ENCODE measurements at places on chromosomes 5 and 9.

- no peak for DNase-seq
Measured at GRCh38 chr5:9497347-9497746, 48.5 kb downstream of the SEMA5A start.

DNA sequence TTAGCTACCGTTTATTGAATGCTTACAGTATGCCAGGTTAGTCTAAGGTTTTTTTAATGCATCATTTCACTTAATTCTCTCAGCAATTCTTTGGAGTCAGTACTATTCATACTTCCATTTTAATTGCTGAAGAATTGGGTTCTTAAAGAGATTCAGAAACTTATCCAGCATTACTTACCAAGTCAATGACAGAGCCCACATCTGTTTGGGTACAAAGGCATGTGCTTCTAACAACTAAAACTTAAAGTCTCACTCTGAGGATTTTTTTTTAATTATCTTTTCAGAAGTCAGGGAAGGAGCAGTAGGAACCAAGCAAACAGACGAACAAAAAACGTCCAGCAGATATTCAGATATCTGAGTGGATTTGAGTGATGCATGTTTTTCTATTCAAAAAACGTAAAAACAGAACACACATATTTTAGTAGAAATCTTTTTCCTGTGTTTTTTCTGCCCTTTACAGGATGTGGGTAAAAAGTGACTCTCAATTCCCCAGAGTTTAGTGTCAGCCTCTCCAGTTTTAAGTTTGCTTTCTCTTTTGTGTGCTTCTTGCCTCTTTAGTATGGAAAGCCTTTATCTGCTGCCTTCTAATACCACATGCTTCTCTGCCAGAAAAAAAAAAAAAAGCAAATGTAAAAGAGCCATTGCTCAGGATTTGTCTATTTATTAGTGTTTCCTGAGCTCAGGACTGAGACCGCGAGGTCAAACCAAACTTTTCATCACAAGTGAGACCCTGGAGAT lies 118.0 kb downstream of the PRKACG start:
- DNase-seq, result no peak

DNA sequence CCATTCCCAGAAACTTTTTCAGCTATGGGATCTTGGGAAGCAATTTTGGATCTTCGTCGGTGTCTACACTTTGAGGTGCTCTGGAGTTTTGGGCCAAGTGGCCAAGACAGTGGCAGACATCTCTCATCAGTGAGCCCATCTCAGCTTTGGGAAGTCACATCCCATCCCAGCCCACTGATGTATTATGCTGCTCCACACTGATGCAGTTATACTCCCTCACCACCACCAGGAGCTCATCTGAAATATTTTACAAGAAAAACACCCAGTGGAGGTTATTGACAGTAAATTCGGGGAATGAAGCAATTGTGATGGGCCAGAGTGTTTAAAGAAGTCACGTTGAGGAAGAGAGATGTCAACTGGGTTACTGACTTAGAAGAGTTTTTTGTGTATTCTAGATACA lies 378.0 kb downstream of the KDM4C start:
- no peak for DNase-seq

GRCh38 chr5:155729684-155730059 lies 597.3 kb upstream of the SGCD start:
- no peak for DNase-seq

GRCh38 chr9:110371411-110372007 lies 33.8 kb upstream of the TXNDC8 start:
- no peak for DNase-seq

- peak; percentile 66 for DNase-seq
Measured at GRCh38 chr5:96657068-96657467, 5.1 kb upstream of the CAST start.

DNA sequence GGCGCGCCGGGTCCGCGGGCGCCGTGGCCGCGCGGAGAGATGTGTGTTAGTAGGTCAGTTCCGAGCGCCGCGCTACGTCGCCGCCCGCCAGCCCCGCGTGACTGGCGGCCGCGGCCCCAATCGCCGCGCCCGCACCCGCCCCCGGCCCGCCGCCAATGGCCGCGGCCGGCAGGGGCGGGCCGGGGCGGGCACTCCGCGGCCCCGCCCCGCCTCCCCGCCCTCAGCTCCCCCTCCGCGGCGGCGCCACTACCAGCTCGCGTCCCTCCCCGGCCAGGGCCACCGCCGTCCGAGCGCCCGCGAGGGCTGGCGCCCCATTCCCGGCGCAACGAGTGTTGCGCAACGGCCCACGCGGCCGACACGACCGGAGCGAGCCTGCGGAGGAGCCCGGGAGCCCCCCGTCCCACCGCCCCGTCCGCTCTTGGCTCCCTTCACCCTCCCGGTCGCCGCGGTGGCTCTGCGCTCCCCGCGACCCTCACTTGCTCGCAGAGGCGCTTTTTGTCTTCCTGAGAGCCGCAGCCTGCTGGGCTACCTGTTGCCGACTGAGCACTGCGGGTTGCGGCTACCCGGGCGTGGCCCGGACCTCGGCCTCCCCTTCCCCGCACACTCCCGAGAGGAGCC lies at the start of gene NFIL3:
Gene NFIL3 (minus strand): TSS at position 48 of the 618 bp plus-strand sequence. CDS start 13,098 bp downstream, outside the sequence.
- DNase-seq, result peak; percentile 78

- no peak for DNase-seq
Measured at GRCh38 chr9:16915126-16915831, 44.8 kb upstream of the BNC2 start.

GRCh38 chr9:135392511-135392910 lies 87.1 kb upstream of the PPP1R26 start:
- no peak for DNase-seq

DNA sequence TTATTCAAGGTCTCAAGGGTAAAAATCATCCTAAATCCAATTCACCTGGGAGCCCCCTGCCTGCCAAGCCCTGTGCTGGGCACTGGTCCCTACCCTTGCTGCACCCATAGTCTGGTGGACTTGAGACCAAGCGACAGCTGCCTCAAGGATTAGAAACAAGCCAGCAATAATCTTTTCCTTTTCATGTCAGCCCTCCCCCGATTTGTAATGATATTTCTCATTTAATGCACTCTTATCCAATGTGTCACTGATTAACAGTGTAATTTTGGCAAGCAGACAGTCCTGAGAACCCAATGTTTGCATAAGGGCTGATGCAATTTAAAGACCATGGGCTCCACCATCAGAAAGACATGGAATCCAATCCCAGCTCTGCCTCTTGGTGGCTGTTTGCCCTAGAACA lies 108.9 kb downstream of the ACTL7B start:
- DNase-seq, result no peak

DNA sequence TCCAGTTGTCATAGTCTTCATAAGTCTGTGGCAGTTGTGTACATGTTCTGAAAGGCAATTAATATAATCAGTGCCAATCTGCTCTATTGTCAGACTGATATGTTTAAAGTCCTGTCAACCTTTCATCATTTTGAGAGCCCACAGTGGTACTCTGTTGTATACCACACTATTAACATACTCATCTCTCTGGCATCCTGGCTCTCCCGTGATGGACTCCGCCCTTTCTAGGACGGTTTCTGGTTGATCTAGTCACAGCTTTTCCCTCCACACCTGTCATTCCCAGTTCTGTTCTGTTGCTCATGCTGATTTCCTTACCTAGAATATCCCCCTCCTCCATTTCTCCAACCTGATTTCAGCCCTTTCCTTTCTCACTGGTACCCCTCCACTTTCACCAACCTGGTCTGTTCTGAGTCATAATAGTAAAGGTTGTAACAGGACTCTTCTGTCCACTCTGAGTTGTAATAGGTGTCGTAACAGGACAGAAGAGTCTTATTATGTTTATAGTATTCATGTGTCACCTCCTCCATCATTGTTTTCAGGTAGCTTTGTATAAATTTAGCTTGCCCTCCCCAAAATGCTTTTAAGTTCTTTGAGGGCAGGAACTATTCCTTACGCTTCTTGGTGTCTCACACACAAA lies 4.1 kb downstream of the PTCD2 start:
- no peak for DNase-seq

- DNase-seq, result no peak
Measured at GRCh38 chr5:14501353-14502293, 80.0 kb upstream of the OTULINL start.

GRCh38 chr5:124824637-124825158 lies 78.3 kb upstream of the ZNF608 start:
- DNase-seq, result no peak

DNA sequence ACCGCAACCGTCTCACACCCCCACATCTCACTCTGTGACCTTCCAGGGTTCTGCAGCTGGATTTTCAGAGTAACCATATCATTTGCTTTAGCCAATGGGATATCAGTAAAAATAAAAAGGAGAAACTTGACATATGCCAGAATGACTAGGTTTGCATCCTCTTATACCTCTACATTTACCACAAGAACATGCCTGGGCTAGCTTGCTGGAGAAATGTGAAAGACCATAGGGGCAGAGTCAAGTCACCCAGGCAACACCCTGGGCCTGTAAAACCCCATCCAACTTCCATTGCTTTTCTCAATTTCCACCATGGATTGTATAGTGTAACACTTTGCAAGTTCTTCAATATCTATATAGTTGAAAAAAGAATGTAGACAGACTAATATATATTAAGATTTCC lies 731.1 kb downstream of the PTPRD start:
- no peak for DNase-seq

- no peak for DNase-seq
Measured at GRCh38 chr5:37665889-37666288, 174.0 kb downstream of the GDNF start.

GRCh38 chr5:163387589-163388343 lies 49.6 kb upstream of the CCNG1 start:
- DNase-seq, result no peak

DNA sequence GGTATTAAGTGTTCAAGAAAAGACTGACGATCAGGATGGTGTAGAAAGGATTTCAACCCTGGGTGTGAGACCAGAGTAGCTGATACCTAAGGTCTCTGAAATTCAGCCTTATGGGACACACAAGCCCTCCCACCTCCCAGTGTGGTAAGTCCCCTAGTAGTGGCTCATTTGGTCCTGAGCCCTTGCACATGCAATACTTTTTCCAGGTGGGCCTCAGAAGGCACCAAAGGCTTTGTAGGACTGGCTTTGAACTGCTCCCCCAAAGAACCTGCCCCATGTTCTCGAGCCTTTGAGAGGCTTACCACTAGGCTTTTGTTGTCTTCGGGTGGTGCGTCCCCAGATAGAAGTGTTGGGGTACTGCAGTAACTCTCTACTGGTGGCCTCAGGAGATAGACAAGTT lies 803 bp downstream of the GARIN3 start:
- DNase-seq, result no peak

DNA sequence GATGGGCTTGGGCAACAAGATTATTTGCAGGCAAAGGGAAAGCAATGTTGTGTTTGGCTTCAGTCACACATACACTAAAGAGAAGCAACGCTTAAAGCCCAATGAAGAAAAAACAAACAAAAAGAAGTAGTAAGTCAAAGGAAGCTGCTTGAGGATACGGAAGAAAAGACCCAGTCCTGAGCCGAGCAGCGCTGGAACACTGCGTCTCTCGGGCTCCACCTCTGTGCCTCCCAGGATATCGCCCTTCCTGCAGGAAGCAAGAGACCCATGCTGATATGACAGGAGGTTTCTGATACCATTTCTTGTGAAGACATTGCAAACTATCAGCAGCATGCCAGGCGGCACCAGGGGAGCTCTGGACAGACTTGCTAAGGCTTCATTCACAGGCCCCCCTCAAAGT lies 9.9 kb downstream of the GNAQ start:
- DNase-seq, result no peak

GRCh38 chr5:44983006-44983405 lies 174.3 kb downstream of the MRPS30 start:
- no peak for DNase-seq

DNA sequence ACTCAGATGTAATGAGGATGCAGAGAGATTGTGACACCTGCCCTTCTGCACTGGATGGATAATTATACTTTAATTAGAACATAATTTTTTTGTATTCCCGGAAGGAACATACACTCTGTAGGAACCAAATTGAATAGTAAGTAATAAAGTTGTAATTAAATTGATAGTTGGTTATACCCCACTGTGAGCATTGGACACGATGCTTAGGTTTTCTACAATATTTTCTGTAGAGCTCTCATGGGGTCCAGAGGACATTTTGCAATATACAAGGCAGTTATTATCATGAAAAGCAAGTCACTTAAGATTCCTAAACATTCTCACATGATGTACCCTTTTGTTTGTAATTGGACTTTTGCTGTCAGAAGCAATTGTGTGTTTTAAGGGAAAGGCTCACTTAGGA lies 63.4 kb downstream of the DIRAS2 start:
- no peak for DNase-seq

GRCh38 chr5:52725065-52725746 lies 62.5 kb upstream of the ITGA1 start:
- DNase-seq, result peak; percentile 53

- DNase-seq, result no peak
Measured at GRCh38 chr9:134522502-134522848, 119.1 kb upstream of the COL5A1 start.

DNA sequence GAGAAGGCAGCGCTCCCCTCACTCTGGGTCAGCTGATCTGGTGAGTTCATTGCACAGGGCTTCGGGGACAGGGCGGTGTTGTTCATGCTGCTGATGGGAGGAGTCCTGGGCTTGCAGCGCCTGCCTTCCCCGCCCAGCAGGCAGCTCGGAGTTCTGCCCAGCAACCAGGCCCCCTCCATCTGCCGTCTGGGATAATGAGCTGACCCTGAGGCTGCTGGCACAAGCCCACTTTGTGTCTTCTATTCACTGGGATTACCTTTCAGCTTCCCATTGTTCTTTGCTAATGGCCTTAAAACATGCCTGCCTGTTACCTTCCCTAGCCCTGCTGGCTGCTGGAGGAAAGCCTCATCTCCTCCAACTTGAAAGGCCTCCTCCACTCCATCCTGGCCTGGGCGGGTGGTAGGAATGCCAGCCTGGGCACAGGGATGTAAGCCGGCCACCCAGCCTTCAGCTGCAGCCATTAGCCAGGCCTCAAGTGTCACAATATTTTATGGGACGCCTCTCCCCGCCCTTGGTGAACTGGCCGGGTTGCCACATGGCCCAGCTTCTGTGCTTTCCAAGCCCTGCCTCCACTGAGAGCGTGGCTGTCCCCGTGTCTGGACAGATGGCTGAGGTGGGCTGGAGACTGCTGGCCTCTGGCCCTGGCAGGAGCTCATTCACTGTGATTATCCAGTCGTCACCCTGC lies 70.4 kb downstream of the GADD45G start:
- no peak for DNase-seq

- DNase-seq, result peak; percentile 13
Measured at GRCh38 chr5:160271396-160271795, 41.0 kb downstream of the CCNJL start.

- DNase-seq, result no peak
Measured at GRCh38 chr9:5617749-5618148, 11.2 kb upstream of the RIC1 start.

DNA sequence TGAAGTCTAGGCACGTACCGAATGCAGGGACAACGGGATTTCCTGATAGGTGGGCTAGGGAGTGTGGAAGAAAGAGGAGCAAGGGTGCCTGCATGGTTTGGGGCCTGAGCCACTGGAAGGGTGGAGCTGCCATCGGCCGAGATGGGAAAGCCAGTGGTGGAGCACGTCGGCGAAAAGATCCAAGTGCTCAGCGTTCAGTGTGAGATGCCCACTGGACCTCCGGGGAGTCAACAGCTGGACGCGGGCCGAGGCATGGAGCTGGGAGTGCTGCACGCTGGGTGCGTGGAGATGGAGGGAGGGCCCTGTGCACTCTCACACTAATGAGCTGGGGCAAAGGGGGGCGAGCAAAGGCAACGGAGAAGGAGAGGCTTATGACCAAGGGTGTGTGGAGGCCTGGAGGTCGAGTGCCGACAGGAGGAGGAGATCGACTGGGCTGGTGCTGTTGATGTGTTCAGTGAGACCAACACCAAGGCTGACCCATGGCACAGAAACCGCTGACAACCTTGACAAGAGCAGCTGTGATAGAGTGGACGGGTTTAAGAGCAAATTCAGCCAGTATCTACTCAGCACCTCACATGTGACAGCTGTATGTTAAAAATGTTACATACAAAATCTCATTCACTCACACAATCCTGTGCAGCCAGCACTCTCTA lies 85.7 kb downstream of the STK10 start:
- DNase-seq, result no peak

GRCh38 chr9:121206516-121207370 lies 5.1 kb upstream of the RAB14 start:
- no peak for DNase-seq

Data from activated CD4-positive, alpha-beta T cell treated with anti-CD3 and anti-CD28 coated beads for 48 hours (primary cell).